Aorta (tissue), 5 donors: ENCODE measurements at places on chromosomes 7 and 10. TPM values are rescaled to one million over a fixed set of nuclear protein-coding genes. Genes with fewer than 3 reads are reported as not detected.

The MLXIPL gene
- 4.5 TPM for total RNA-seq

The LOXL4 gene
- total RNA-seq = 15.5 TPM

The TRIM50 gene
- 2.2 TPM for total RNA-seq

The MBLAC1 gene
- 1.9 TPM for total RNA-seq

The HTR5A gene
- total RNA-seq = not detected

The XRCC2 gene
- total RNA-seq = 0.19 TPM

The RSPH10B2 gene
- 0.39 TPM for total RNA-seq

The TUBAL3 gene
- total RNA-seq = not detected

The SLC26A3 gene
- not detected for total RNA-seq

The TUBB8 gene
- not detected for total RNA-seq

The MEPCE gene
- 26.3 TPM for total RNA-seq

The TAS2R5 gene
- 1.7 TPM for total RNA-seq

DNA sequence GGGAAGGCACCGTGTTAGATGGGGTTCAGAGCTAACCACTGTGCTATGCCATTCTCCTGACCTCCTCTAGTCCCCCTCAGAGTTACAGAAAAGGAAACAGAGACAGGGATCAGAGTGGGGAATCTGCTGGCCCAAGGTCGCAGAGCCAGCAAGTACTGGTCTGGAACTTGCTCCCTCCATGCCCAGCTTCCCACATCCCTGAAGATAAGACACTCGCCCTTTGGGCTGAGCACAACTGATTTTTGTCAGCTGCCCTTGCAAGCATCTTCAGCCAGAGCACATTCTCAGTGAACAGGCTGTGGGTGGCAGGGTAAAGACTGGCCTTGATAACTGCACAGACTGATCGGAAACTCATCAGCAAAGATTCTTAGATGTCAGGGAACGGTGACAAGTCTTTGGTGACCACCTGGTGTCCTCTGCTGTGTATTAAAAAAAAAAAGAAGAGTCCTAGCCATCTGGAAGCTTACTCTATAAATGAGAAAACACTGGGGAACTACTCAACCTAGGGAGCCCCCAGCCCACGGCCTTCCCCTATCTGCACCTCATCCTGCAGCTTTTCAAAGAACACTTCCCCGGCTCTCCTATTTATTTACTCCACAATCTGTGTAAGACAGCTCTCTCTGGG lies 1.3 kb upstream of the SORBS1 start:
- no peak for DNase-seq
- H3K27me3 ChIP-seq = no peaks in the 10 kb centered on the region
- no peaks in the 10 kb centered on the region for H3K4me1 ChIP-seq
- H3K36me3 ChIP-seq = no peaks in the 10 kb centered on the region
- H3K4me3 ChIP-seq = no peak overlapping the region

GRCh38 chr10:129844216-129844766 lies 119.8 kb downstream of the EBF3 start:
- H3K27ac ChIP-seq = no peak overlapping the region
- DNase-seq = no peak
- no peaks in the 10 kb centered on the region for H3K36me3 ChIP-seq

- no peak overlapping the region for H3K27ac ChIP-seq
- no peaks in the 10 kb centered on the region for H3K36me3 ChIP-seq
- no peaks in the 10 kb centered on the region for H3K27me3 ChIP-seq
- DNase-seq = no peak
- no peaks in the 10 kb centered on the region for H3K4me1 ChIP-seq
These were observed 228.7 kb upstream of the CCDC6 start for GRCh38 chr10:60135020-60135419.

DNA sequence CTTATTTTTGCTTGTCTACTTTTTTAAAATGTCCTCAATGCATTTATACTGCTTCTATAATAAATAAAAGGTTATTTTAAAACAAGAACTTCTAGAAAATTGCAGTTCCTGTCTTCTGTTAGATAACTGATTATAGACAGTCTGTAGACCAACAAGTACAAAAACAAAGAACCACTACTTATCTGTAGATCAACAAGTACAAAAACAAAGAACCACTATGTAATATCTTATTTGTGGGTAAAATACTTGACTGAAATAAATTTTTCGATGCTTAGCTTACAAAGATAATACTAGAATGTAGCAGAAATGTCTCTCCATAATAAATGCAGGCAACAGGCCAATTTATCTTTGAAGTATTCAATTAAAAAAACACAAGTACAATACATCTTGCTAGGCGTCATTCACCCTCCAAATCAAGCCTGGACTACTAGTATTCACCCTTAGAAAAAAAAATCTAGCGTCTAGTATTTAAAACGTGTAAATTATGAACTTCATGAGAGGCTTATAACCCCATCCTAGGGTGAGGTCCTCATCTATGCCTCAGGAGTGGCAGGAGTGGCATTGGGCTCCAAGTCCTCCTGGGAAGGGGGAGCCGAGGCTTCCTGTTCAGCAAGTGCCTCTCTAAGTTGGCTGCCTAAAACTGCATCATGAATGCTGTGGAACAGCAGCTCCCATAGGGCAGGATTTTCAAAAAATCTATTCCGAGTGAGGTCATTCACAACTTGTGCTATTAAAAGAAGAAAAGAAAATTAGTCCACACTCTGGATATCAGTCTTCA lies 26.6 kb downstream of the PSMC2 start:
- H3K4me1 ChIP-seq = no peaks in the 10 kb centered on the region
- H3K27ac ChIP-seq = no peak overlapping the region
- no peak for DNase-seq
- H3K4me3 ChIP-seq = no peak overlapping the region
- H3K36me3 ChIP-seq = no peaks in the 10 kb centered on the region
- no peaks in the 10 kb centered on the region for H3K27me3 ChIP-seq

DNA sequence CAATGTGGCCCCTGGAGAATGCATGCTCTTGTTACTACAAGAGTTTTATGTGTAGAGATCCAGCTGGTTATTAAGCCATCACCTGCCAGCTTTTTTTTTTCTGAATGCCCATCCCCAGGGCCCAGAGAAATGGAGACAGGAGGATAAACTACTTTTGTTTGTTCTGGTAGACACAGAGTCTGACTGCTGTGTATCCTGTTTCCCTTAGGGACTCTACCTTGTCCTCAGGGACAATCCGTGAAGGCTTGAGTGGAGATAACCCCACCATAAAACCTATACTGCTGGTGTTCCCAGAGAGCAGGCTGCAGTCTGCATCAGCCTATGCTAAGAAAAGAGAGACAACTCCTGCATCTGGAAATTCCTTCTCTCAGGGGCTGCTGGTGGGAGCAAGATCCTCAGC lies at the start of gene OR2A5:
Gene OR2A5, plus strand, starts transcription at position 301 of the 400 bp plus-strand sequence. CDS start 1,454 bp downstream, outside the sequence.
- DNase-seq = no peak
- no peaks in the 10 kb centered on the region for H3K27me3 ChIP-seq
- H3K4me1 ChIP-seq = no peaks in the 10 kb centered on the region
- no peaks in the 10 kb centered on the region for H3K36me3 ChIP-seq
- H3K4me3 ChIP-seq = no peak within 1 kb of the TSS

DNA sequence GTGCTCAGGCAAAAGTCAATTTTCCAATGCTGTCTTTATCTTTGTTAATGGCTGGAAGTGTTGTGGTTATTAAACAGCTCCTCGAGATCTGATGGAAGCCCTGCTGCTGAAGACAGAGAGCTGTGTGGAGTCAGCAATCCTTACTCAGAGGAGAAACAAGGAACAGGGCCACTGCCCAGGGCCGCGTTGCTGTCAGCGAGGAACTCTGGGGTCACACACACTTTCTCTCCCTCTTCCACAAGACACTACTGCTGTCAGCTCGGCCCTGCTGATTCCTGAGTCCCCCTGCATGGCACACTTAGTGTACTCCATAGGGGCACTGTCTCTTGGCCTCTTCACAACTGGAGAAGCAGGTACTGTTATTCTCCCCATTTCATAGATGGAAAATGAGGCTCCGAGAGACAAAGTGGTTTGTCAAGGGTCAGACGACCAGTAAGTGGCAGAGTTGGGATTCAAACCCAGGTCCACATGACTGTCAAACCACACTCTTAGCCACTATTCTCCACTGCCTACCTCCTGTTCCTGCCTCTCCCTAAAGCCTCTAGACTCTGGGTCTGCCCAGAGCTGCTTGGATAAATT lies 29.3 kb upstream of the PDCD4 start:
- no peaks in the 10 kb centered on the region for H3K27me3 ChIP-seq
- no peak for DNase-seq
- no peaks in the 10 kb centered on the region for H3K4me1 ChIP-seq
- H3K27ac ChIP-seq = no peak overlapping the region
- H3K36me3 ChIP-seq = no peaks in the 10 kb centered on the region

GRCh38 chr7:100401811-100402210 lies 26.7 kb downstream of the ZCWPW1 start:
- no peak for DNase-seq
- H3K4me3 ChIP-seq = no peak overlapping the region
- H3K27me3 ChIP-seq = no peaks in the 10 kb centered on the region
- no peak overlapping the region for H3K27ac ChIP-seq
- no peaks in the 10 kb centered on the region for H3K4me1 ChIP-seq
- H3K36me3 ChIP-seq = no peaks in the 10 kb centered on the region

- H3K27ac ChIP-seq = peak overlapping the region; percentile 93
- H3K4me3 ChIP-seq = no peak overlapping the region
- no peaks in the 10 kb centered on the region for H3K36me3 ChIP-seq
- H3K4me1 ChIP-seq = no peaks in the 10 kb centered on the region
- H3K27me3 ChIP-seq = no peaks in the 10 kb centered on the region
These were observed 957 bp upstream of the SVIL start for GRCh38 chr10:29635711-29636144.

GRCh38 chr7:85737426-85737825 lies 550.6 kb upstream of the SEMA3D start:
- no peak overlapping the region for H3K27ac ChIP-seq
- no peaks in the 10 kb centered on the region for H3K4me1 ChIP-seq
- H3K4me3 ChIP-seq = no peak overlapping the region
- H3K27me3 ChIP-seq = no peaks in the 10 kb centered on the region

GRCh38 chr10:43867113-43867512 lies 218.4 kb upstream of the ZNF32 start:
- H3K4me1 ChIP-seq = peaks cover 12% of the 10 kb centered on the region
- H3K27me3 ChIP-seq = no peaks in the 10 kb centered on the region
- no peak overlapping the region for H3K4me3 ChIP-seq
- DNase-seq = no peak
- no peaks in the 10 kb centered on the region for H3K36me3 ChIP-seq

DNA sequence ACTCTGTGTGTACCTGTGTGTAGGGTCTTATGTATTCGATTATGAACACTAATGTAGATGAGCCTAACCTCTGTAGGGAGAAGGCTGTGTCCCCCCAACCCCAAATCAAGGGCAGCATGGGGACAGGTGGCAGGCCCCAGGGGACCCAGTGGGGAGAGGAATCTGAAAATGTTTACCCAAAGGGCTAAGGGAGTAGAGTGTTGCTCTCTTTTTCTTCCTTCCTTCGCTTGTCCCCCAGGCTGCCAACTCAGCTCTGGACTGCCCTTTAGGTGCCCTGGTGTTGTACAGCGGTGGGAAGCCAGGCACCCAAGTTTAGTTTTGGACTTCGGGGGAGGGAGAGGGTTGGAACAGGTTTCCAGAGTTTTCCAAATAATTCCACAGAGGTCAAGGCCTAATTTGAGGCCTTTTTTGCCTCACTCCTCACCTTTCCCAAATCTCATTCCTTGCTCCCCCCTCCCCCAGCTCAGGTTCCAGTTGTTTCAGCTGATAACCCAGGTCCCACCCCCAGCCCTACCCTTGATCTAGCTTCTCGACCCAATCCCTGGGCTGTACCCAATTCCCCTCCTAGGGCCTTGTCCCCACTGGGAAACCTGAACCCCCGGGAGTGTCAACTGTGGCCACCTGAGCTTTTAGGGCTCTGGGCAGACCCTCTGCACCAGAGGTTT lies 9.1 kb upstream of the PAX2 start:
- no peaks in the 10 kb centered on the region for H3K27me3 ChIP-seq
- H3K4me3 ChIP-seq = no peak overlapping the region
- no peaks in the 10 kb centered on the region for H3K4me1 ChIP-seq
- no peaks in the 10 kb centered on the region for H3K36me3 ChIP-seq
- no peak overlapping the region for H3K27ac ChIP-seq
- DNase-seq = no peak

DNA sequence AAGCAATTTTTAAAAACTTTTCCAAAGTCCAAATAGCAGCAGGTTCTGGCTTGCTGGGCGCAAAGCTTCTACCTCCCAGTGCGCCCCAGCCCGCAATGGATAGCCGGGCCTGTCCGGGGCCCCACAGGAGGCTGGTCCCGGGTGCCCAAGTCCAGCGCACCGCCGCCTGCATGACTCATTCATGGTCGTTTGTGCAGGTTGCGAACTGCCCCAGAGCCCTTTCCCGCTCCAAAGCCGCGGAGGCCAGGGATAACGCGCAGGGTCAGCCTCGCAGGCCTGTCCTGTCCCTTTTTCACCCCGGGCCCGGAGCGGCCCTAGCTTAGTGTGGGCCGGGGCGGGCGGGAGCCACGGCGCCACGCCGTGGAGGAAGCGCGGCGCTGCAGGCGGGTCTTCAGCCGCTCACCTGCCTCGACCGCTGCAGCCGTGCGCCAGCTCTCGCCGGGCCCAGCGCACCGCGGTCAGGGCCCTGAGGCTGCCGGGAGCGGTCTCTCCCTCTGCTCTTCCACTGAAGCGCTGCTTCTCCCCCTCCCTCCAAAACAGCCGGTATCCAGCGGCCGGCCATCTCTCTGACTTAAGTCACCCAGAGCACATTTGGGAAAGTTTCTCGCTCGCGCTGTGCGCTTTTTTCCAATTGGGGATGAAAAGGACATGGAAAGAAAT lies 1.7 kb upstream of the EGR2 start:
- H3K4me1 ChIP-seq = no peaks in the 10 kb centered on the region
- no peaks in the 10 kb centered on the region for H3K27me3 ChIP-seq
- H3K4me3 ChIP-seq = peak overlapping the region; percentile 51
- DNase-seq = peak; percentile 82
- H3K36me3 ChIP-seq = no peaks in the 10 kb centered on the region
- H3K27ac ChIP-seq = no peak overlapping the region

DNA sequence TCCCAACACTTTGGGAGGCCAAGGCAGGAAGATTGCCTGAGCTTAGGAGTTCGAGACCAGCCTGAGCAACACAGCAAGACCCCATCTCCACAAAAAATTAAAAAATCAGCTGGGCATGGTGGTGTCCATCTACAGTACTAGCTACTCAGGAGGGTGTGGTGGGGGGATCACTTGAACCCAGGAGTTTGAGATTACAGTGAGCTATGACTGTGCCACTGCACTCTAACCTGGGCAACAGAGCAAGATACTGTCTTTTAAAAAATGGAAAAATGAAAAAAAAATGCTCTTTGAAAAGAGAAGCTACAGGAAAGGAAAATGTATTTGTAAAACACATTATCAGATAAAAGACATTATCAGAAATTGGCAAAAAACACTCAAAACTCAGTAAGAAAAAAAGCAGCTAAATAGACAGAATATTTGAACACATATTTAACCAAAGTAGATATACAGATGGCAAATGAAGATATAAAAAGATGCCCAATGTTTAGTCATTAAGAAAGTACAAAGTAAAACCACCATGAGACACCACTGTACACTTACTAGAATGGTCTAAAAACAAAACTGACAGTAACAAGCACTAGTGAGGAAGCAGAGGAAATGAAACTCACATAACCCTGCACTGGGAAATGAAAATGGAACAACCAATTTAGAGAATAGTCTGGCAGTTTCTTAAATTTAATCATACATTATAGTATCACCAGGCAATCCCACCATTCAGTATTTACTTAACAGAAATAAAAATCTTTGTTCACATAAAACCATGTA lies 40.5 kb downstream of the NRBF2 start:
- DNase-seq = no peak
- no peak overlapping the region for H3K27ac ChIP-seq
- H3K4me3 ChIP-seq = no peak overlapping the region
- H3K36me3 ChIP-seq = peaks cover 3% of the 10 kb centered on the region
- no peaks in the 10 kb centered on the region for H3K4me1 ChIP-seq
- H3K27me3 ChIP-seq = no peaks in the 10 kb centered on the region

GRCh38 chr10:10878963-10879362 lies 138.7 kb upstream of the CELF2 start:
- no peaks in the 10 kb centered on the region for H3K27me3 ChIP-seq
- no peak for DNase-seq
- no peaks in the 10 kb centered on the region for H3K4me1 ChIP-seq
- H3K36me3 ChIP-seq = no peaks in the 10 kb centered on the region
- H3K4me3 ChIP-seq = no peak overlapping the region
- no peak overlapping the region for H3K27ac ChIP-seq
